ENCODE measurements at places on chromosomes 13 and 19.

- no peak for DNase-seq
Observed at GRCh38 chr19:49869009-49869483, 1.7 kb upstream of the PNKP start.

- DNase-seq = no peak
Observed at GRCh38 chr13:98730441-98730840, 22.0 kb downstream of the SLC15A1 start.

- no peak for DNase-seq
Observed at GRCh38 chr19:55398200-55398925, 9.2 kb downstream of the UBE2S start.

GRCh38 chr19:38425810-38426466 is at the start of gene RASGRP4:
TSS of gene RASGRP4 (minus strand) at chr19:38426219. CDS start at chr19:38426091, 128 bp downstream.
- DNase-seq = no peak

DNA sequence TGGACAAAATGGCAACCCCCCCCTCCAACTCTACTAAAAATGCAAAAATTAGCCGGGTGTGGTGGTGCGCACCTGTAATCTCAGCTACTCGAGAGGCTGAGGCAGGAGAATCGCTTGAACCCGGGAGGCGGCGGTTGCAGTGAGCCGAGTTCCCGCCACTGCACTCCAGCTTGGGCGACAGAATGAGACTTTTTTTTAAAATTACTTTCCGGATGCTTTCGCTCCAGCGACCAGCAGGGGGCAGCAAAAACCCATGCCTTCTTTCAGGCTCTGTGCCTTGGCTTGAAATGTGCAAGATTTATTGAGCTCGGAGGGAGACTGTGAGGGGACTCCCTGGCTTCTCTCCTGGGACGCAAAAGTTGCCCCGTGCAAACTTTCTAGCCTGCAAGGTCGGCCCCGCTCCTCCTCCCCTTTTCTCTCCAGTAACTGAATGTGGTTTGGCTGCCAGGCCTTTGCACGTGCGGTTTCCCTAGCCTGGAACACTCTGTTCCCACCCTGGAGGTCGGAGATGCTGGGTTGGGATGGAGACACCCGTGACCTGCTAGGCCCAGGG is 61.4 kb upstream of the NFIC start:
- no peak for DNase-seq

DNA sequence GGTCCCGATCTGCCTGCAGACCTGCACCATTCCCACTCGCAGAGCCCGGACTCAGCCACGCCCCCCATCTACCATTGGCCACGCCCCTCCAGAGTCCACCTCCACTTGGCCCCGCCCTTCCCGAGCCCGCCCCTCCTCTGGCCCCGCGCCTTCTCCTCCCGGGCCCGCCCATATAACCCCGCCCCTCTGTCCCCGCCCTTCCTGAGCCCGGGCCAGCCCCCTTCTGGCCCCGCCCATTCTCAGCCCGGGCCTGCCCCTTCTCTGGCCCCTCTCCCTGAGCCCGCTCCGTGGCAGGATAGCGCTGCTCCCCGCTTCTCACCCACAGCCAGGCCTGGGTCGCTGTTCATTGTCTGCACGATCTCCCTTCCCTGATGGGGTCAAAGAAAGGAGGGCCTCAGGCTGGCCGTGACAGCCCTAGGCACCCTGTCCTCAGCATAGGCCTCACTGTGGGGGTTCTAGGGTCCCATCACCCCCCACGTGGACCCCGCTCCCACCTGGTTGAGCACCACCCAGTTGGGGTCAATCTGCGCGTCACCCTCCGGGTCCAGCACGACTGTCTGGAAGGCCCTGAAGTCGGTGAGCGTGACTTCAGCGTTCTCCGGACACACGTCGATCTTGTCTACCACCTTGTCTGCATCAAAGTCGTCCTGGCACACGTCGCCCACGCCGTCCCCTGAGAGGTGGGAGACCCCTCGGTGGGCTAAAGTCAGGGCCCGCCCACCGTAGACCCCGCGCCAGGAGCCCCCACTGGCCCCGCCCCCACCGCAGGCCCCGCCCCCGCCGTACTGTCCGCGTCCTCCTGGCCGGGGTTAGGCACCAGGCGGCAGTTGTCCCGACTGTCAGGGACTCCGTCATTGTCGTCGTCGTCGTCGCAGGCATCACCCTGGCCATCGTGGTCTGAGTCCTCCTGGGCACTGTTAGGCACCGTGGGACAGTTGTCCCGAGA is 5.7 kb downstream of the COMP start:
- DNase-seq = no peak

GRCh38 chr19:48858984-48859710 is 9.3 kb downstream of the PLEKHA4 start:
- DNase-seq = no peak

DNA sequence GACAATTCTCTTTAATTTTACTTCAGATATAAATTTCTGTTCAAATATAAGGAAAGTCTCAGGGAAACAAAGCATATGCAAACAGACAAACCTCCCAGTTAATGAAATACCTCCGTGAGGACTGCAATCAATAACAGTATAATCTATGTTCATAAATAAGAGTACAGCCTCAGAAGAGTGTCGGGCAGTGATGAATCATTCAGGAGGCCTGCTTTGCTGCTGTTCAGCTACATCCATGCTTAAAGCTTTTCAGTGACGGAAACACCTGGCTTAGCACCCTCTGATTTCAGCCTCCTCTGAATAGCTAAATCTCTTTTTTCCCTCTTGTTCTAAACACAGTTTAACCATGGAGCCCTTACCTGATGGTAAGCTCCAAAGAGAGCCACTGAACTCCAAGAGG is 69.0 kb downstream of the PCDH9 start:
- no peak for DNase-seq

DNA sequence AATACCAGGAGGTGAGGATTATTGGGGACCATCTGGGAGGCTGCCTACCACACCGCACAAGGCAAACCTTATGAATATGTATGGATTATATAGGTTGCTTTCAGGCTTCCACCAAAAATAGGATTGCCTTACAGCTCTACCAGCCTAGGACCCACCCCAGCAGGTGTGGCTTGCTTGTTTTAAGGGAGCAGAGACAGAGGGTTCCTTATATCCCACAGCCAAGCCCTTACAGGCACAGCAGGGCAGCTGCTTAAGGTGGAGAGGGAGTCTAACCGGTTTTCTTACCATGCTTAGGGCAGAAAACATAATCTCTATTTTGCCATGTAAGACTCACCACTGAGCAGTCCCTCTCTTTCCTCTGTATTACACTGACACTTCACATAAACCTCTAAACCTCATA is 16.1 kb upstream of the TTYH1 start:
- no peak for DNase-seq

GRCh38 chr19:1248786-1249297 is 459 bp downstream of the MIDN start:
- DNase-seq = no peak

- no peak for DNase-seq
Observed at GRCh38 chr13:42233726-42234125, 38.2 kb upstream of the AKAP11 start.

DNA sequence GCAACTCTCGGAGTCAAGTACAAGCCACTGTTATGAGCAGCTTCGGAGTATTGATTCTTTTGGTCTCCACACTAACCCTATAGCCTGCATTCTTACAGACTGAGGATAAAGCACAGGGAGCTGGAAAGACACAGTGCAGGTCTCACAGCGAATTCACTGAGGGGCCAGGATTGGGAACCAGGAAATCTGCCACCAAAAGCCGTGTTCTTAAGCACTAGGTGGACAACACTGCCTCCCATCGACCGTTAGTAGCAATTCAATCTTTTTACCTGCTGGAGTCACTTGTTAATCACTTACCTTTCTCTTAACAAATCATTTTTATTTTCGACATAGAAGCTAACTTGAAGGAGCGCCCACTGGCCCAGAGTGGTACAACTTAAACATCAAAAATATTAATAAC is 6.3 kb downstream of the PMIS2 start:
- DNase-seq = no peak

DNA sequence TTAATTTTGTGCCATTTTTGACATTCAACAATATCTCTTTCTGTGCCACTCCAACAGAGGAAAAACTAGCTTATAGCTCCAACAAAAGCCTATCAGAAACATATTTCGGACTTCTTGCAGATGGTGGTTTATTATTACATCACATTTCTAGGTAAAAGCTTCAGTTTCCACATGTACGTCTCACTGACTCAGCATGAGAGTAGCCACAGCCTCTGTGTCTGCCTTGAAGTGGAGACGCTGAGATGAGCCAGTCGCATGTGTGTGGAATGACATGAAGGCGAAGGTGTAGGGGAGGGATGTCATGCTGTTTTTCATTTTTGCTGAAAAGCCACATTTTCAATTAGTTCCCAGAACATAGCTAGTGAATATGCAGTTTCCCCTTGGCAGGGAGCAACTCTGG is 598.6 kb downstream of the EFNB2 start:
- no peak for DNase-seq
